ENCODE measurements at places on chromosomes 6 and 20.
A peak's percentile ranks its signal among the peaks of the same experiment; 100 is the strongest.

DNA sequence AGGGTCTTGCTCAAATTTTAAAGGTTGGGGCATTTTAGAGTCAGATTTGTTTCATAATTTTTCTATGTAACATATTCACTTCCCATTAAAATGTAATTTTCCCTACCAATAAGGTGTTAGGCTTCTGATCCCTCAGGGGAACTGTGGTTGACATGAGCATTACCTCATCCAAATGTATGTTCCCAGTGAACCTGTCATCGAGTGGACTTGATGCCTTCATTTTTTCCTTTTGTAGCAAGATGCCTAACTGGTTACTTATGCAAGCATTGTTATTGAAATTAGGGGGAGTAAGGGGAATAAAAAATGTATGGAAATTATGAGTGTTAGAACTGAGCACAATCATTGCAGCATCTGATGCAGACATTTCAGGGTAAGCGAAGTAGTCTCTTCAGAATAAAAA lies 360.5 kb downstream of the BCKDHB start:
- peak; percentile 80 for DNase-seq

- no peak for DNase-seq
These were observed 281.6 kb downstream of the PLCB1 start for GRCh38 chr20:8413691-8414090.

GRCh38 chr6:49772285-49772684 lies 14.8 kb downstream of the PGK2 start:
- no peak for DNase-seq

DNA sequence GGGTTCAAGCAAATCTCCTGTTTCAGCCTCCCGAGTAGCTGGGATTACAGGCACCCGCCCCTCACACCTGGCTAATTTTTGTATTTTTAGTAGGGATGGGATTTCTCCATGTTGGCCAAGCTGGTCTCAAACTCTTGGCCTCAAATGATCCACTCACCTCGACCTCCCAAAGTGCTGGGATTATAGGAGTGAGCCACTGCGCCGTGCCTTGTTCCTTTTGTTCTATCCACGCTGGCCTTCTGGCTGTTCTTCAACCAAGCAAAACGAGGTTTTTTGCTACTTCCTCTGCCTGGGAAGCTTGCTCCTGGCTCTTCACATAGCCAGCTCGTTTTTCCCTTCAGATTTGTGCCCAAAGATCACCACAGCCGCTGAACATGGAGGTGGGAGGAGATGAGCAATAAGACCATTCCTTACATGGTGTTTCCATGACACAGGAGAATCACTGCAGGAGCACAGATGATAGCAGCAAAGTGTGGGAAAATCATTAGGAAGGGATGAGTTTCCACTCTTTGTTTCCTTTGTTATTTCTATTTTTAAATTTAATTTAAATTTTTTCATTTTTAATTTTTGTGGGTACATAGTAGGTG lies 201.0 kb upstream of the ZNF217 start:
- no peak for DNase-seq

DNA sequence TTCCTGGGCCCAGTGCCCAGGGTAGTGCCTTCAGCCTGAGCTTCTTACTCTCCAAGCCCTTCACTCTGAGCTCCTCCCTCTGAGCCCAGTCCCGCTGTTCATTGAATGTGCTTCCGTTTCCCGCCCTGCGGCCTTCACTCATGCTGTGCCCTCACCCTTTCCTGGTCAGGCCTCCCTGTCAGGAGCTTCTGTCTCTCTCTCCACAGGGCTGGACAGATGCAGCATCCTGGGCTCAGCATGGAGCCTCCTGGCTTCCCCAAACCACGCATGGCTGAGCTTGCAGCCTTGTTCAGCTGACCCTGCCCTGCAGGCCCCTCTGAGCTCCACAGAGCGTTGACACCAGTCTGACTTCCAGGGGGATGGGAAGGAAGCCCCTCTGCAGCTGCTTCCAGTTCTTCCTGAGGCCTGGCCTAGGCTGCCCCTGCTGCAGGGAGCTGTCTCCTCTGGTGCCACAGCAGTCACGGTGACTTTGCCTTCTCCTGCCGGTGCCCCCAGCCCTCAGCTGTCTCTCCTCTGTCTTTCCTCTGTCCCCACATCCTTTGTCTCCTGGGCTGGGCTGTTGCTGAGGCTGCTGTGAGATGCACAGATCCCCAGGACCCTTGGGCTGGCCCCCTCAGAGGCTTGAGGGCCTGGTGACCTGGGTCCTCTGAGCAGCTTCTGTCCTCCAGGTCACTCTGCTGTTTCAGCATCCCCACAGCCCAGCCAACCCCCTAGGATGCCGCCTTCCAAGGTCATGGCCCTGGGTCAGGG lies 7.9 kb upstream of the MYT1 start:
- DNase-seq: no peak

GRCh38 chr6:154154389-154154967 lies 115.4 kb downstream of the OPRM1 start:
- peak; percentile 23 for DNase-seq

DNA sequence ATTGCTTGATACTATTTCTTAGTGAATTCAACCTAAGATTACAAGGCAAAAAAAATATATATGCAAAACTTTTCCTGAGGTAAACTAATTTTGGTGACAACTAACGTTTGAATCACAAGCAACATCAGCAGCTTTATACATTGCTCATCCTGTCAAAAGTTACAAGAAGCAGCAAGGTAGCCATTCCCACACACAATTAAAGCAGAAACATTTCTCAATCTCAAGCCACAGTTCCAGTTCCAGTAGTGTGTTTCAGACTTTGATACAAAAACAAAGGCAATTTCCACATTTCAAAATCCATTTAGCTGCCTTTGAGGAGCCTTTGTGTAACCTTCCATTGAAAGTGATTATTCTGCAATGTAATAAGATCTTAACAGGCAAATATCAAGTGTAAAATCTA lies 191.0 kb downstream of the WDR27 start:
- no peak for DNase-seq

- DNase-seq: no peak
These were observed 43.8 kb upstream of the FOXQ1 start for GRCh38 chr6:1267790-1268762.

DNA sequence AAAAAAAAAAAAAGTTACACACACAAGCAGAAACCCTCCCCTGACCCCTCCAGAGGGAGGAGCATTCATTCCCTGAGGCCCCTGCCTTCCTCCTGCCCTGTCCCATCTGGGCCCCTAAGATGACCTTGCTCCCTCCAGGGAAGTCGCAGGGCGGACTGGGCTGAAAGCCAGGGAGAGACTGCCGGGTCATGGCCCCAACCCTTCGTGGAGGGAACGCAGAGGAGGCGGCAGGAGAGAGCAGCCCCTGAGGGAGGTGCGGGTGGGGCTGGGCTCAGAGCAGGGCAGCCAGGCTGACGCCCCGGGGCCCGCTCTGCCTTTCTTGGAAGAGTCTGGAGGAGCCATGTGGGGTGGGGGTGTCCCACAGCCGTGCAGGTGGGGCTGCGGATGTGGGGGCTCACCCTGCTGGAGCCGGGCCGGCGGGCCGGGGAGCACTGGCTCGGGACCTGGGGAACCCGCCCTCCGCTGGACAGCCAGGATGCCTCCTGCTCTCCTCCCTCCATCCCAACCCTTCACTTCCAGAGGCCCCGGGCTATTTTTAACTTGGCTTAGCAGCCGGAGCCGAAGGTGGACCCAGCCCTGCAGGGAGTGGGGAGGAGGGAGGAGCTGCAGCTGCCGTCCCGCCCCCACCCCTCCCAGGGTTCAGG lies 15.0 kb upstream of the ABHD16B start:
- DNase-seq: no peak

GRCh38 chr20:1060985-1061384 lies 57.4 kb upstream of the PSMF1 start:
- DNase-seq: no peak

GRCh38 chr6:169999367-169999766 lies 247.9 kb downstream of the ERMARD start:
- no peak for DNase-seq

- DNase-seq: no peak
These were observed 658.9 kb upstream of the NOX3 start for GRCh38 chr6:156114541-156114940.

GRCh38 chr6:37381579-37381978 lies 27.8 kb downstream of the RNF8 start:
- no peak for DNase-seq

GRCh38 chr20:57622579-57623381 lies 2.6 kb upstream of the ZBP1 start:
- peak; percentile 38 for DNase-seq

DNA sequence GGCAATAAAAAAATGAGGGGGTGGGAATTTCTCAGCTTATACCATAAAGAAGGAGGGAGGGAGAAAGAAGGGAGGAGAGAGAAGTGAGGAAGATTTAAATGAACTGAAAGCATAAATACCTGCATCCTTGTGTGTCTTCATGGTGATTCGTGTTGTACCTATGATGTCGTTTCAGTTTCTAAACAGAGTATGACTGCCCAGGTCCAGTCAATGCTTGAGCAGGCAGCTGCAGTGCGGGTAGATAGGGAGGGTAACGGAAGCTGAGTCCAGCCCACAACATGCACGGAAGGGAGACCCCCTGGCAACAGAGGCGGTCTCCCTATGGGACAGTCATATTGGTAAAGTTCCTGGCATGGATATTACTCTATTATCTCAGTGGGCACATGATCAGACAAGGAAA lies 184.5 kb downstream of the KIF16B start:
- no peak for DNase-seq

GRCh38 chr20:8128291-8129060 lies 3.6 kb upstream of the PLCB1 start:
- DNase-seq: no peak

- no peak for DNase-seq
These were observed 2.4 kb upstream of the FOXA2 start for GRCh38 chr20:22586645-22587310.

DNA sequence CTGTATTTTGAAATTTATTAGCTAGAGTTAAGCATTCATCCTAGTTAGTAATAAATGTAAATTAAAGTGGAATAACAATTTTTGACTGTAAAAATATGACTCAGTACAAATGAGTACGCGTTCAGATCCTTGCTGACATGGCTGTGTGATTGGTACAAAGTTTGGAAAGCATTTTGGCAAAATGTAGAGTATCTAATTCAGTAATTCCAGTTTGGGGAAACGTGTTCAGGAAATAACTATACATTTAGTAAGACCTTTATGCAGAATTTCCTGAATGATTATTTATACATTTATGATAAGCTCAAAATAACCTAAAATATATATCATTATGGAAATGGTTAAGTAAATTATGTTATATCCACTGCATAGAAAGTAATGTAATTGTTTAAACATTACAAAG lies 8.0 kb downstream of the VTA1 start:
- no peak for DNase-seq

- no peak for DNase-seq
These were observed 50.5 kb downstream of the NINL start for GRCh38 chr20:25534845-25535244.

DNA sequence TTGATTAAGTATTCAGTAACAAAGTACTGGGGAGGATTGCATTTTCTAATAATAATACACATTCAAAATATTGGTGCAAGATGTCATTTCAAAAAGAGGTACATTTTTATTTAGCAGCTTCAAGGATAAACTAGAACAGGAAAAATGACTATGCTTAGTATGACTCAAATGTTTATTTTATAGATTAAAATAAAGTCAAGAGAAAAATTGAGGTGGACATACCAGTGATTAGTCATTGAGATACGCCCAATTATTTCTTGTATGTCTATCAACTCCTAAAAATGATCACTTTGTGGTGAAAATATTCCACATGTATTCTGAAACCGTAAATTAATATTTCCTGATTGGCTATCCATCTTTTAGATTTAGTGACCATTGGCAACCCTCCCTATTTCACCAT lies 96.7 kb downstream of the PHF3 start:
- DNase-seq: no peak

- no peak for DNase-seq
These were observed 247.2 kb downstream of the TBC1D7 start for GRCh38 chr6:13081189-13081563.

- no peak for DNase-seq
These were observed 82.7 kb upstream of the NXT1 start for GRCh38 chr20:23267909-23268308.

DNA sequence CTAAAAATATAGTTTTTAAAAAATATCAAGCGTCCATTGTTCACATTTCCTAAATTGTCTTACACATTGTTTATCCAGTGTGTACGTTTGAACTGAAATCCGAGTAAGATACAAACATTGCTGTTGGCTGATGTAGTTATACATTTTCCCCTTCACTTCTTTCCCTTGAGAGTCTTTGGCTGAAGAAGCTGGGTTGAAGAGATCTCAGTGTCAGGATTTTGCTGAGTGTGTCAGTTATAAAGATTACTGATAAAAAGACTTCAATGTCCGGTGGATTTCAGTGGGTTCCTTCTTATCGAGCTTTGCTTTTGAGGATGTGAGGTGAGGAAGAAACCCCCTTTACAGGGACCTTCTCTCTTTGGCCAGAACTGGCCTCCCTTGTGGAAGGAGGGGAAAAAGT lies 20.5 kb downstream of the RFPL4B start:
- no peak for DNase-seq

DNA sequence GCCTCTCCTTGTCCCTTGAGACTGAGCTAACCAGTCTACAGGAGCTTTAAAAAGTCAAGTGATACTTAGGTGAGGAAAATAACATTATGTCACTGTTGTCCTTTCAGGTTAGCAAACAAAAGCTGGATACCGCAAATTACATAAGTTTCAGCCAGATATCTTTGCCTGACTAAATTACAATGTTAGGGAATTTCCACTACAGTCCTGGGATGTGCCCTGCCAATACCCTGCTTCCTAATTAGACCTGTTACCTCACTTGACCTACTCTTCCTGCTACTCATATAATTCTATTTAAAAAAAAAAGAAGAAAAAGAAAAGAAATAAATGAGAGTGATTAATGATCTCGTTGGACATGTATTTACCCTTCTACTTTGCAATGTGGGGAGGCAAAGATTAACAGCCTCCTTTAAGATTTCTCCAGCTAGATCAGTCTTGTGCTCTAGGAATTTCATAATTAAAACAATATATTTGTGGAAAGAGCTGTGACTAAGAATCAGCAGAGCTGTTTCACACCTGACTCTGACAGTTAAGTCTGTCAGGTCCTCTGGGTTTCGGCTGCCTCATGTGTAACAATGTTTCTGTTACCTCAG lies 318.9 kb downstream of the HDGFL1 start:
- no peak for DNase-seq
